T-cell (primary cell): ENCODE measurements at places on chromosomes 11 and 22.

DNA sequence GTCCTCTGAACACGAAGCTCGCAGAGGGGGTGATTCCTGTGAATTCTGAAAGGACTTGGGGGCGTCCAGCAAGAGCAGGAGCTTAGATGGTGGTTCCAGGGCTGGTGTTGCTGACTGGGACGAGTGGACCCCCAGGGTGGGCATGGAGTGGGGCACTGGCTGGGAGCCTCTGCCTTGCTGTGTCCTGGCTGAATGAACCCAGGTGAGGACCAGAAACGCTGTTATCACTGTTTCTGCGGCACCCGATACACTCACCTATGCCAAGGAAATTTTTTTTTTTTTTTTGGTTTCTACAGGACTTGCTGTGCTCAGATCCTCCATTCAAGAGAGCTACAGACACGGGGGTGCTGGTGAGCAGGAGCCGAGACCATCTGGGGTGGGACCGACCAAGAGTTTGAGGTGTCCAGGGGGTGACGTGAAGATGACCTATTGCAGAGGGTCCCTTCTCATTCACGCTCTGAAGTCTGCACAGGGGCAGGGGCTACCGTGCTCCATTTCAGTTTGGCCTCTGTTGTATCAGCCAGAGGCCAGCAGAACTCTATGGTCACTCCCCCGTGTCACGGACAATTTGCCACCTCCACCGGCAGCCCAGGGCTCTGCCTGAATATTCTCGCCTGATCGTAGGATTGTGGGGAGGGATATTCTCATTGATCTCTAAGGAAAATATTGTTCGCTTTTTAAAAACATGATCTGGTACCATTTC is 3.6 kb downstream of the SMIM38 start:
- no peak for DNase-seq

DNA sequence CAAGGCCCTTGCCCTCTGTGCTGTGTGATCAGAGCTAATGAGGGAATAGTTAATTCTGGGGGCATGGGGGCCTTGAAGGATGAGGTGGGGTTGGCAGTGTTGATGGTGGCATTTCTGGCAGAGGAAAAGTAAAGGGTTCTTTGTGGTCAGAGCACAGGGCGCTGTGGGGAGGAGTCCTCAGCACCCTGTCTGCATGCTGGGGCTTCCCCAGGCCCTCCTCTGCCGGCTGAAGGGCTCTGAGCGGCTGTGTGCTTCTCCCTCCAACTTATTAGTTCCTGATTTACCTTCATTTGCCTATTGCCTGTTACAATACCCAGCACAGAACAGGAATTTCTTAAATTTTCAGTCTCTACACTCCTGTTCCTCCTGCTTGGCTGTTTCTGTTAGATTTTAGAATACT is 122.8 kb downstream of the HIPK3 start:
- no peak for DNase-seq

GRCh38 chr11:8459711-8460399 is 134.2 kb downstream of the STK33 start:
- DNase-seq: no peak

DNA sequence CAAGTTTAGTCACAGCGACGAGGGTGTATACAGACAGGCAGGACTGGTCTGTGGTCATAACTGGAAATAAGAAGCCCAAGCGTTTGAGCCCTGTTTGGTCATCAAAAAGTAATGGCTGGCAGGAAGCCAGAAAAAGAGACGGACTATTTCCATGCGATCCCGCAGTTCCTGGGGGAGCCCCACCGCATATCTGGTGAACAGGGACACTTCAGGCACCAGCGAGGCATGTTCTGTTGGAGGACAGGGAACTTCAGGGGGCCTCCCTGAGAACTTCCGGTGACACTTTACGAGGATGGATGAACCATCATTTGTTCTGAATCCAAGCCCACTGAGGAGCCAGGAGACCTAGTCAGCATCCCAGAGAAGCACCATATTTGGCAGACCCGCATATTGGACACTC is 29.7 kb upstream of the TRIM29 start:
- no peak for DNase-seq

GRCh38 chr11:19921976-19922688 is 209.5 kb downstream of the NAV2 start:
- no peak for DNase-seq

DNA sequence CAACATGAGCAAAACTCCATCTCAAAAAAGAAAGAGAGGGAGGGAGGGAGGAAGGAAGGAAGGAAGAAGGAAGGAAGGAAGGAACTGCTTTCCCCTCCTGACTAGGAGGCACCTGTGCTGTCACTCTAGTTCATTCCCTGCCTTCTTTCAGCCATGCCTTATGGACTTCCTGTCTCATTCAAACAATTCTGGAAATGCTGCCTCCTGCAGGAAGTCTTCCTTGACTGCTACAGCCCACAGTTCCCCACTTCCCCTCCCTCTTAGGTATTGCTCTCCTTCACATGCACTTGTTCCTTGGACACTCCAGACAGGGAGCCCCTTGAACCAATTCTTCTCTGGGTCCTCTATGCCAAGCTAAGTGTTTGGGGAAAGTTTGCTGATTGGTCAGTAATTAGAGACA is 31.6 kb upstream of the WNT11 start:
- DNase-seq: no peak

DNA sequence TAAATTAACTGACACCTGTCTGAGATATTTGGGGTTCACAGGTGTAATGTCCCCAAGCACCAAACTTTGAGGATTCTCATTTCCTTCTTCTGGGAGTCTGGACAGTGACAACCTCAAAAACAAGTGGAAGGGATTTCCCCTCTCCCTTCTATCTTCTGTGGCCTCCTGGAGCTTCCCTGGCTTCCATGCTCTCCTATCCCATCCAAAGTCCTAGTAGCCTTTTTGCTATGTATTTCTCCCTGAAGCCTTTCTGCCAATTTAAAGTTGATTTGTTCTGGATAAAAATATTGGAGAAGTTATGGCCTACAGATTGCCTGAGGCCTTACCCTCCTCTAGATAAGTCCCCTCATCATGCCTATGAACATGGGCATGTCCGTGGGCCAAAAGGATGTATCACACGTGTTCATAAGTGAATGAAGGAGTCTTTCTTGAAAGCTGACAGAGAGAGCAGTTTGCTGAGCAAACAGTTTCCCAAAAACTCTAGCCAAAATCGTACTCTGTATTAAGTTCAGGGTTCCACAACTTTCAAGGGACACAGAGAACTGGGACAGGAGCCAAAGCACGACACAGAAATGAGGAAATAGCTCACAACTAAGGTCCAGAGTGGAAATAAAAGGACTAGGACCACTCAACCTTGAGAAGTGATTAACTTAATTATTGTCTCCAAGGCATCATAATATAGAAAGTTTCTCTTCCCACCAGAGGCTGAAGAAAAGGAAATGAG is 6.7 kb downstream of the HEPACAM start:
- DNase-seq: no peak

DNA sequence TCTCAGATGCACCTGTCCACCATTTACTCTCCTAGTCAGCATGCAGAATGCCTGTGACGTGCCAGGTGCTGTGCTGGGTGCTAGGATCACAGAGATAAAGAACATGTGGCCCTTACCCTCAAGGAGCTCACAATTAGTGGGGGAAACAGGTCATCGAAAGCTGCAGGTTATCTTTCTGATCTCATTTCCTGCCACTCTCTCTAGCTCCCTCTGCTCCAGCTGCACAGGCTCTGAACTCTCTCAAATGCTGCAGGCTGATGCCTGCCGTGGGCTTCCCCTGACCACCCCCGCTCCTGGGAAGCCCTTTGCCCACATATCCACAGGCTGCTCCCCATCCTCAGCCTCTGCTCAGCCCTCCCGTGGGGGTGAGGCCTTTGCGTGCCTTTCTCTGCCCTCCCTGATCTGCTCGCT is 29.6 kb downstream of the SHANK3 start:
- DNase-seq: no peak

- DNase-seq: no peak
Observed at GRCh38 chr11:107221748-107222285, 203.5 kb upstream of the GUCY1A2 start.

- no peak for DNase-seq
Observed at GRCh38 chr11:69333149-69333710, 39.3 kb downstream of the MYEOV start.

DNA sequence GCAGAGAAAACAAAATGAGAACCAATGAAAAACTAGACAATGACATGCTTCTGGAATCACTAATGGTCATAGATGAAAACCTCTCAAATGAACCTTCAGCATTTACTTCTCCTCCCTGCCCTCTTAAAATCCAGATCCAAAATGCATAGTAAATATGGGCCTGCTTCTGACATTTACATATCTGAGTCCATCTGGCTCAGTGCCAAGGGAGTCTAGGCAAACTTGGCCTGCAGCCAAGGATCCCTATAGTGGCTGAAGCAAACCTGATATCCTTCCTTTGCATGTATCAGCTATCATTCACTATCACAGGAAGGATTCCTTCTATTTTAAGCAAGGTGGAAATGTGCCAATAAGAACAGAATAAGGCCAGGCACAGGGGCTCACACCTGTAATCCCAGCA is 104.8 kb downstream of the C11orf58 start:
- no peak for DNase-seq

DNA sequence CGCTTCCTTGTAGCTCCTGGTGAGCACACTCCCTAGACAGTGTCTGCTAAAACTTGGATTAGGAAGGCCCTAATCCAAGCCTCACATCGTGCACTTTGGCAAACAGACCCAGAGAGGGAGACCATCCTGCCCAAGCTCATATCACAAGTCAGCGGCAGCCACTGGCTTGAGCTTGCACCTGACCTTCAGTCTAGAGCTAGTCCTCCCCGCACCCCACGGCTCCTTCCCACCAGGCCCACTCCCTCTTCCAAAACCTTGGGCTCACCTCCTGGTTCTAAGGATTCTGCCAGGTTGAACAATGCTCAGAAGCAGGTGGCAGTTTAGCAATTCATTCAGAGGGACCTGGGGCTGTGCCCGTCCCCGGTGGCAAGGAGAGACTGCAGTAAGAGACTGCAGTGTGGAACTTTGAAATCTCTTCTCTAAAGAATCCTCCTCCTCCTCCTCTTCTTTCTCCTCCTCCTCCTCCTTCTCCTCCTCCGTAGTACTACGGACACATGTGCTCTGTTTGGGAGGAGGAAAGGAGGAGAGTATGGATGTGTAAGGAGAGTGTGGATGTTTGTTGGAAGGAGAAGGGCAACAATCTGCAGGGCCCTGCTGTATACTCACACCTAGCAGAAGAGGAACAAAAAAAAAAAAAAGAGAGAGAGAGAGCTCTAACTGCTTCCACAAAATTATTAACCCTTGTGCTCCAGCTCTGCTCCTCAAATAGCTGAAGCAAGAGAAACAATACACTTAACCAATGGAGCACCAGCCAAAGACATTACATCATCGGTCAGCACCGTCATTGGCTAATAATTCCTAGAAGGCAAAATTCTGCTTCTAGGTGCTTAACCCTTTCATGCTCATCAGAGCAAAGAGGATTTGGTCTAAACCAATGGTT is 6.0 kb downstream of the SYN3 start:
- DNase-seq: no peak

- DNase-seq: no peak
Observed at GRCh38 chr22:22386602-22387385, 121.7 kb downstream of the ZNF280B start.

DNA sequence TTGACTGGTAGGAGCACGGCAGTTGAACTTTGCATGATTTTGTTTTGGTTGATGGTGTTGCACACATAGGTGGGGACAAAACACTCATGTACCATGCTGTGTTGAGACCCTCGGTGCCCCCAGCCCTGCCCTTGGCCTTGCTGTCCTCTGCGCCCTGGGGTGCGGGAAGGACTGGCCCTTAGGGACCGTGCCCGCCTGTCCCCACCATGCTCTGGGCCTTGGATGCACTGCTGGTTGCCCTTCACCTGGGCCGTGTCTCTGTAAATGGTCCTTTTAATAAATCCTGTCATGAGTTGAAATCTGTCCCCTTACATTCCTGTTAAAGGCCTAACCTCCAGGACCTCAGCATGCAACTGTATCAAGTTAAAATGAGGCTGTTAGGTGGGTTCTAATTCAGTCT is 102.3 kb upstream of the ANO1 start:
- DNase-seq: no peak

- no peak for DNase-seq
Observed at GRCh38 chr11:102377891-102378290, 30.9 kb downstream of the BIRC2 start.

- DNase-seq: no peak
Observed at GRCh38 chr11:113142508-113142907, 171.9 kb upstream of the TTC12 start.

DNA sequence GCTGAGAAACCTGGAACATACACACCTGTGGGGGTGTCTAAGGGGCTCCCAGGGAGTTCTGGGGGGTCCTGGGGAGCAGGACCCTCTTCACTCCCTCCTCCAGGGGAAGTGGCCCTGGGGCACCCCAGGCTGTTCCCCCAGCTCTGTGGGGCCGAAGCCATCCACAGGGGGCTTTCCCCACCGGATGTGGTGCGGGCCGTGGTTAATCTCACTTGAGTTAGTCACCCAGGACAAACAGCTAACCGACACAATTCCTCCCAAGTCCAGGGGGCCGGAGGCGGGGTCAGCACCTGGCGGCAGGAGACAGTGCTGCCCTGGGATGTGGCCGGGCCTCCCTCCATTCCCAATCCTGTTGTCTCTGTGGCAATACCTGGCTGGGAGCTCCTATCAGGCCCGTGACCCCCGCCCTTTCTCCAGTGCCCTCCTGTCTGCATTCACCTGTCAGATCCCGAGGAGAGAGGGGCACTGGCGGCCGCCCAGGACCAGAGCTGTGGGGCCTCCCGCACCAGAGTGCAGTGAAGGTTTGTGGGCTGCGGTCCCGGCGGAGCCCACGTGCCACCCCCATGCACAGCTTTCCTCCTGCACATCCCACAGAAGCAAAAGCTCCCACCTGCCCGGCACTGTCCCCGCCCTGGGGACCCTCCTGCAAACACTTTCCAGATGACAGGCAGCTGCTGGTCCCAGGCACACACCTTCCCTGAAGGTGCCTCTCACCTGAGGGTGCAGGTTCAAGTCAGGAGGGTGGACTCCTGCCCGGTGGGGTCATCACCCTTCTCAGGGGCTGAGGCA is 5.2 kb upstream of the MUC5AC start:
- no peak for DNase-seq

DNA sequence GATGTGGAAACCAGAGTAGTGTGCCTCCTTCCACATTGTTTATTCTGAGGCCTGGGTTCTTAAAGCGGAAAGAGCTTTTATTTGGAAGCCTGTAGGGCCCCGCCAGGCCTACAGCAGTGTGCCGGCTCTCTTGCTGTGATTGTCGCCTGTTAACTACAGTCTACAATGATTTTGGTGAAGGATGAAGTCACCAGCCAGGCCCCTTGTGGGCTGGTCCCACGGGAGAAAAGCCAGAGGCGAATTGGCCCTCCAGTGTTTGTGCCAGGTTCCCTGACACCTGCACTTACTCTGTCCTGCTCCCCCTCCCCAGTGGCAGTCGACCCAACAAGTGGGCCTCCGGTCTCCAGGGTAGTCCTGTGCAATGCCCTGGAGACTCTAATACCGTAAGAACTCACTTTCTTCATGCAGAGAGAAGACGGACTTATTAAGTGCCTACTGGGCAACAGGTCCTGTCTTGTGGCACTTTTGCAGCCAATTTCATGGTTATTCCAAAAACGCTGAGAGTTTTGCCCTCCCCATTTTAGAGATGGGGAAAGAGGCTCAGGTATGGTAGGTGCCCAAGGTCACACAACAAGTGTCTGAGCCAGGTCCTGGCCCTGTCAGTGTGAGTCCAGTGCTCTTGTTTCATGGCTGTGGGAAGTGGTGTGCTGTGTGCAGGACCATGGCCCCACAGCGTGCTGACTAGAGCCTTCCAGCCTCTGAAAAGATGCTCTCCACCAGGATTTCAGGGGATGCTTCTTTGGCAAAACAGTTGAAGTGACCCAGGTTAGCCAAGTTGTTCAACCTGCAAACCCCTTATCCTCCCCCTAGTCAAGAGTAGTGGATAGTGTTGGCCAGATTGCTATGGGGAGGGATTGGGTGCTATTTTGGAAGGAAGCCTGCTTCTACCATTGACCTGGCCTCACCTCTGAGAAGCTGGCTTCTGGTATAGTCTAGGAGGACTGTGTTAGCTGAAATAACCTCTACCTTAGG is 1.4 kb downstream of the MICAL2 start:
- DNase-seq: no peak
